ENCODE measurements at places on chromosomes 6 and 20.

GRCh38 chr20:59299945-59300332, 472 bp upstream of the EDN3 start:
- DNase-seq = no peak

- DNase-seq = no peak
Measured at GRCh38 chr20:64130876-64131275, 23.5 kb upstream of the NPBWR2 start.

DNA sequence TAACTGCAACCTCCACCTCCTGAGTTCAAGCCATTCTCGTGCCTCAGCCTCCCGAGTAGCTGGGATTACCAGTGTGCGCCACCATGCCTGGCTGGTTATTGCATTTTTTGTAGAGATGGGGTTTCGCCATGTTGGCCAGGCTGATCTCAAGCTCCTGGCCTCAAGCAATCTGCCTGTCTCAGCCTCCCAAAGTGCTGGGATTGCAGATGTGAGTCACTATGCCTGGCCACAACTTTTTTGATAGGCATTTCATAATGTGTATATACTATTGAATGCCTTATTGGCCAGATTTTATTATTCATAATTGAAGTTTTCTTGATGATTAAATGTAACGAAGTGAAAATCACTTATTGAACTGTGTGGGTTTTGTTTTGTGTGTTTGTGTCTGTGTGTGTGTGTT, 27.9 kb downstream of the FIG4 start:
- DNase-seq = no peak

DNA sequence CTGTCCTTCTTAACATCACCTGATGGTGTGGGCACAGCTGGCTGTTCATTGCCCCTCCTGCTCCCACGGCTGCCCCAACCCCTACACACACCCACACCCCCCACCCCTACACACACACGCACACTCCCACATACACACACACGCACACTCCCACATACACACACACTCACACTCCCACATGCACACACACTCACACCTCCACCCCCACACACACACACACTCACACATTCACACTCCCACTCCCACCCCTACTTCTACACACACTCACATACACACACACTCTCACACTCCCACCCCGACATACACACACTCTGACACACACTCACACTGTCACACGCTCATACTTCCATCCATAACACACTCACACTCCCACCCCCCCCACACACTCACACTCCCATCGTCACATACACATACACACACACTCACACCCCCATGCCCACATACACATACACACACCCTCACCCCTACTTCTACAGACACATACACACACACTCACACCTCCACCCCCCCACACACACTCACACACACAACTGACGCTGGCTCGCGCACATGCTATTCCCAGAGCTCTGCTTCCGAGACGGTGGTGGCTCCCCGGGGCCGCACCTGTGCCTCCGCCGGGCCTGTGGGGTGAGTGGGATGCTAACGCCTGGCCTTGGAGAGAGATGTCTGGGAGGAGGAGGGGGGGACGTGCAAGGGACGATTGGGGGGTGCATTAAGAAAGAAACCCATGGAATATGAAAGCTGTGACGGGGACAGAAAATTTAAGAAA, 174.8 kb upstream of the QKI start:
- DNase-seq = no peak

- no peak for DNase-seq
Measured at GRCh38 chr20:32810941-32811340, 8.8 kb upstream of the MAPRE1 start.

DNA sequence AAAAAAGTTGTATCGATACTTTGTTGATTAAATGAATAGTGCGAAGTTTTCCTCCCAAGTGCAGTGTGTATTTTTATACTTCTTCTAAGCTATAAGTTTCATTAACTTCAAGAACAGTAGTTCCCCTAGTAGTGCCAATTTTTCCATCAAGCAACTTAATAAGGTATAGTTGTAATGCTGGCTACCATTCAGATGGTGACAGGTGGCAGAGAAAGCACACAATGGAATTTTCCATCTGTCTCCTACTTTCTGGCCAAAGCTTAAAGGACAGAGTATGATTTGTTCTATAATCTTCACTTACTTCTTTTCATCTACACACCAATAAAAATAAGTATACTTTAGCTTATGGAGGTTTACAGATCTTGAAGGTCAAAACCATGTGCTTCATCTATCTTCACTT, 431.1 kb downstream of the NKAIN2 start:
- DNase-seq = no peak

DNA sequence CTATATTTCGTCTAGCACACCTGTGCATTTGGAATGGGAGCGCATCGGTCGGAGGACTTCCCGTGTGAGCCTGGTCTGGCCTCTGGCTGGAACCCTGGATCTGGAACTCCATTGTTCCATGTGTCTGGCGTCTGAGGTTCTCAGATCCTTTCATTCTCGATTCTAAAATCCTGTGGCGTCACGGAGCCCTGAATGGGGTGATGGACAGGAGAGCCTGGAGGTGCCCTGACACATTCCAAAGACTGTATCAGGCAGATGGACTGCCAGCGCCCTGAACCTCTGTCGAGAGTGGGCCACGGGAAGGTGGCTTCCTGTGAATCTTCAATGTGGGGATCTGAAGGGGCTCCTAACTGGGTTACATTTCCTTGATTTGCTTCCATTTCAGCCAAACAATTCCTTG, 20.6 kb downstream of the MYH7B start:
- DNase-seq = no peak

DNA sequence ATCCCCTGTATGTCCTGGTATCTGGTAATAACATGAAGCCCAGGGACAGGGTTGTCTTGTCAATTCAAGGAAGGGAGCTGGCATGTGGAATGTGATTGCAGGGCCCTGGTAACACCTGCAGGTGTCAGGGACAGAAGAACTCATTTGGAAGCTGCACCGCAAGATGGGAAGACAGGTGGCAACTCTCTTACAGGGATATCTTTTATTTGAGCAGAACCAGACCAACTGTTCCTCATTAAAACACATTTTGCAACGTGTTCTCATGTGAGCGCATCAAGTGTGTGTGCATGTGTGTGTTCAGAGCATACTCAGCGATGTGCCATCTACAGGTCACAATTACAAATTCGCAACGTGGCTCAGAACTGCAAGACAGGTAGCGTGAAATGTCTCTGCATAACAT, 370.9 kb upstream of the SOX4 start:
- DNase-seq = no peak

GRCh38 chr6:43970913-43971775, 156.1 kb downstream of the MRPL14 start:
- DNase-seq = no peak

DNA sequence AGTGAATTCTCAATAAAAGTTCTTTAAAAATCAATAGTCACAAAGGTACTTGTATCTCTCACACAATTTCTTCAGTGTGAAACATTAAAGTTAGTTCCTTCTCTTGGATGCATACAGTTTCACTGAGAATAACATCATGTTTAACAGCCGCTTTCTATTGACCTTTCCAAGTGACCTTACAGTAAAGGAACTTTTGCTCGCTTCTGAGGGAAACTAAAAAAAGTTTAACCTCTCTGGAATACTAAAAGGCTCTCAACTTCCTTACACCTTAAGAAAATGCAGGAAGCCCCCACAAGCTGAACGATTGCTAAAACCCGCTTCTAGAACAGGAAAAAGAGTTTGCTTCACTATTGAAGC, 1.3 kb downstream of the RRAGD start:
- no peak for DNase-seq

DNA sequence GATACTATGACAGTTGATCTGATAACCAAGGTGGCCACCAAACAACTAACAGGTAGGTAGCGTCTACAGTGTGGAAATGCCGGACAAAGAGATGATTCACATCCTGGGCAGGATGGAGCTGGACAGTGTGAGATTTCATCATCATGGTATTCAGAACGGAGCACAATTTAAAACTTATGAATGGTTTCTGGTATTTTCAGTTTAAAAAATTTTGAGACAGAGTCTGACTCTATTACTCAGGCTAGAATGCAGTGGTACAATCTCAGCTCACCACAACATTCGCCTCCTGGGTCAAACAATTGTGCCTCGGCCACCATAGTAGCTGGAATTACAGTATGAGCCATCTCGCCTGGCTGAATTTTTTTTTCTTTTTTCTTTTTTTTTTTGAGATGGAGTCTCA, 43.8 kb downstream of the CEP57L1 start:
- DNase-seq = no peak

- DNase-seq = no peak
Measured at GRCh38 chr6:72720464-72720863, 98.6 kb downstream of the KCNQ5 start.

GRCh38 chr6:107323133-107323785, 136.1 kb downstream of the PDSS2 start:
- DNase-seq = no peak

GRCh38 chr6:114181664-114182063, 161.2 kb downstream of the HS3ST5 start:
- DNase-seq = no peak

DNA sequence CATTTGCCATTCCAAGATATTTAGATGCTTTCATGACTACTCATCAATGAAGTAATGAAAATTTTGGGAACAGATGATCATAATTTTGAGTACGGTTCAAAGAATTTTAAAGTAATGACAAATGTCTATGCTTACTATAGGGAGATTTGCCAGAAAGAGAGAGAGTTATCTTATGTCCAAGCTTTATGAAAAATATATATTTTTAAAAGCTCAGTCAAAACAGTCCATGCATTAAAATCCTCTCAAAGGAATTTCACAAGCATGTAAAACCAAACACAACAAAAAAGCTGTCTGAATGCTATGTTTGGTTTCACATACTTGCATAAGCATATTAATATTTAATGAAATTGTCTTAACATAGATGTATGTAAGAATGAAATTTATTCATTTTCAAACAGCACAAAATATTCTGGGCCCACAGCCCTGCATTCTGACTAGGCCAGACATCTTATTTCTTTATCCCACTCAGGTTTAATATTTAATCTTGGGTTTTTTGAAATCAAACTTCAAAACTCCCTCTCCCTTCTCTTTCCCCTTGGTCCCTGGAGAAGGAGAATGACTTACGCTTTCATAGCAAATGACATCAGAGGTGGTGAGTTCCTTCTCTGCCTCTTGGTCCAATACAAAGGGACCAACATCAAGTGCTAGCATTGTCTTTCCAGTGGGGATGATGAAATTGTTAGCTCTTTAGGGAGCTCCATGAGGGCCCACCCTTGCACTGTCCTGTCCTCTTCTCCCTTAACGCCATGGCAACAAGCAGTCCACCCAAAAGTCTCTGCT, 94.2 kb downstream of the ADAT2 start:
- DNase-seq = no peak

DNA sequence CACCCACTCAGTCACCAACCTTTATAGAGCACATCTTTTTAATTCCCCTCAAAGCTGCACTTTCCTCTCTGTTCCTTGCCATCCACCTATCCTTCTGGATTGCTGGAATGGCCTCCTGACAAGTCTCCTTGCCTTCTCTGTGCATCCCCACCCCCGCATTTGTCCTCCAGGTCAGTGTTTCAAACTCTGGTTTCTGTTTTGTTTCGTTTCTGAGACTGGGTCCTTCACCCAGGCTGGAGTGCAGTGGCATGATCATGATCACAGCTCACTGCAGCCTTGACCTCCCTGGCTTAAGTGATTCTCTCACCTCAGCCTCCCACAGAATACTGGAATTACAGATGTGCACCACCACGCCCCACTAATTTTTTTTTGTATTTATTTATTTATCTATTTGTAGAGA, 96.2 kb downstream of the PLCB1 start:
- DNase-seq = no peak

GRCh38 chr6:141963543-141964295, 169.0 kb upstream of the GJE1 start:
- DNase-seq = no peak

- peak; percentile 92 for DNase-seq
Measured at GRCh38 chr20:56628873-56629463, at the start of gene TFAP2C. TSS of gene TFAP2C (plus strand) at chr20:56629306. CDS start at chr20:56629545, 239 bp downstream.

DNA sequence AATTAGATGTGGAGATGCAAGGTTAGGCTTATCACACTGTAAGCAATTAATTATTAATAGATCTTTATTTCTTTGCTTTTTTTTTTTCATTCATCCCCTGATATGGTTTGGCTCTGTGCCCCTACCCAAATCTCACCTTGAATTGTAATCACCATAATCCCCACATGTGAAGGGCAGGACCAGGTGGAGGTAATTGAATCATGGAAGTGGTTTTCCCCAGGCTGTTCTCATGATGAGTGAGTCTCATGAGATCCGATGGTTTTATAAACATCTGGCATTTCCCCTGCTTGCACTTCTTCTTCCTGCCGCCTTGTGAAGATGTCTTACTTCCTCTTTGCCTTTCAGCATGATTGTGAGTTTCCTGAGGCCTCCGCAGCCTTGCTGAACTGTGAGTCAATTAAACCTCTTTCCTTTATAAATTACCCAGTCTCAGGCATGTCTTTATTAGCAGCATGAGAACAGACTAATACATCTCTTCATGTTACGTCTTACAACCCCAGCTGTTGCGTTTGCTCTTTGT, 333.8 kb downstream of the CDH26 start:
- DNase-seq = no peak

GRCh38 chr20:62644802-62645496, 2.6 kb downstream of the SLCO4A1 start:
- no peak for DNase-seq

DNA sequence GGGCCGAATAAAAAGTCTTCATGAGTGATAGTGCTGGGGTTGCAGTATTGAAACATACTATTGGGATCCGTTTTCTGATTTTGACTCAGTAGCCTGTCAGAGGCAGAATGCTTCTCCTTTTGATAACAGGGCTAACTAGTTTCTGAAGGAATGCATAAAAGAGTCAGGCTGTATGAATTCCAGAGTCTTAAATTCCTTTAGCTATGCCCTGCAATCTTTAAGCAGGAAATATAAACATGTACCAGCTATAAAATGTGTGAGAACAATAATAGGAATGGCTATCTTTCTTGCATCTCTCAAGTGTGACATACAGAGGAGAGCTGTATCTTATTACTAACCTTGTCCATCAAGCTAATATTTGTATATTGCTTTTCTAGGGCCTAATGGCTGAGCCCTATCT, 917.1 kb downstream of the KIF16B start:
- DNase-seq = no peak

DNA sequence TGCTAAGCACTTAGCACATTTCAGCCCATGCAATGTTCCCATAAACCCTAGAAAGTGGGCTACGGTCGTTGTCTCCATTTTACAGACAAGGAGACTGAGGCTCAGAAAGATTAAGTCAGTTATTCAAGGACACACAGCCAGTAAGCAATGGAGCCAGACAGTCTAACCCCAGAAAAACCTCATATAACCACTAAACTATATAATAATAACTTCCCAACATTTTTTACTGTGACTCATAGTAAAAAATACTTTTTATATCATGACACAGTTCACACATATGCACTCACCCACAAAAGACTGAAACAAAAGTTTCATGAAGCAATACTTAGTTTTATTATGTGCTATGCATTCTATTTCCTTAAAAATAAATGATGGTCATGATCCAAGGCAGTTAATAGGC, 66.2 kb upstream of the EYA2 start:
- no peak for DNase-seq

All from HEK293T (cell line).